ENCODE measurements at places on chromosomes 16 and 17.
A peak's percentile ranks its signal among the peaks of the same experiment; 100 is the strongest.

DNA sequence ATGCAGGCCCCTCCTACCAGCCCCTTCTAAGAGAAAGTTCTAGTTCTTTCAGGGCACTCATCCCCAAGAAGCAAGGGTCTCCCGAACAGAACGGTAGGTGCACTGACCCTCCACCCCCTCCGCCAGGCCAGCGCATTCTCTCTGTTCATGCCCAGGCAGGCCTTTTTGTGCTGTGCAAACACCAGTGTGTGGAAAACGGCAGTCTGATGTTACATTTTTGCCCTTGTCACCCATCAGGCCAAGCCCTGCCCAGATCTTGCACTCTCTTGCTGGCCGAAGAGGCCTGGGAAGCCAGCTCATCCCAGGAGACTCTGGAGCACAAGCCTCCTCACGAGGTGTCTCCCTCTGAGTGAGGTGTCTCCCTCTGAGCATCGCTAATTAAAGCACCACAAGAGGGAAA is 16.1 kb upstream of the MTSS2 start:
- peak overlapping the region; percentile 94 for H3K27ac ChIP-seq
- no peak for DNase-seq
- peaks cover 100% of the 10 kb centered on the region for H3K4me1 ChIP-seq
- no peaks in the 10 kb centered on the region for H3K36me3 ChIP-seq
- no peaks in the 10 kb centered on the region for H3K27me3 ChIP-seq

- H3K4me1 ChIP-seq = peaks cover 15% of the 10 kb centered on the region
- no peak overlapping the region for H3K4me3 ChIP-seq
- no peak for DNase-seq
- no peak overlapping the region for H3K27ac ChIP-seq
- H3K36me3 ChIP-seq = no peaks in the 10 kb centered on the region
These were observed 78.3 kb upstream of the TBX2 start for GRCh38 chr17:61321344-61321743.

DNA sequence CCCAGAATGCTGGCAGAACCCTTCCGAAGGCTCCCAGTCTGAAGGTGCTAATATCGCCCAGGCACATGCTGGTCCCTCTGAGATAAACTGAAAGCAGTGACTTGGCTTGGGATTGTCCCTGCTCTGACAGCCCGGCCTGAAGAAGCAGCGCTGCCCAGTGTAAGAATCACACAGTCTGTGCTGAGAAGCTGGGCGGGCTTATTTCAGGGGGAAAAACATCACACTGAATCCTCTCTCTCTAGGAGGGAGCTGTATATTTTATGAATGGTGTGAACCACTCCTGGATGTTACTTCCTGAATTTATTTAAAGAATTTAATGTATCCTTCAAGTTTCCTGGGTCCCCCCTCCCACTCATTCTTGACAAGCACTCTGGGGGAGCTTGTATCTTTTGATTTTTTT is 36.3 kb downstream of the GAS7 start:
- H3K4me1 ChIP-seq = peaks cover 14% of the 10 kb centered on the region
- H3K27me3 ChIP-seq = no peaks in the 10 kb centered on the region
- H3K36me3 ChIP-seq = no peaks in the 10 kb centered on the region

DNA sequence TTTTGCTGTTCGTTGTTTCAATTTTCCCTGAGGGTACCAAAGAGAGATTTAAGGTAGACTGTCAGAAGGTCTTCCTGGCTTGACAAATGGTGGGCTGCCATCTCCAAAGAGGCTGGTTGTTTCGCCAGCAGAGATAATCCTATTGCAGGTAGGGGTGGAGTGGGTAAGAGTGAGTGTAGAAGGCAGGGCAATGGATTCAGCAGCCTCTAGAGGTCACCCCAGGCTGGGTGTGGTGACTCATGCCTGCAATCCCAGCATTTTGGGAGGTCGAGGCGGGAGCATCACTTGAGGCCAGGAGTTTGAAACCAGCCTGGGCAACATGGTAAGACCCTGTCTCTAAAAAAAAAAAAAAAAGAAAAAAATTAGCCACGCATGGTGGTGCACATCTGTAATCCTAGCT is 34.6 kb downstream of the DCAKD start:
- no peaks in the 10 kb centered on the region for H3K36me3 ChIP-seq
- DNase-seq = no peak
- no peak overlapping the region for H3K4me3 ChIP-seq

GRCh38 chr16:67713647-67714273 is 5.4 kb downstream of the GFOD2 start:
- peaks cover 19% of the 10 kb centered on the region for H3K4me1 ChIP-seq
- no peaks in the 10 kb centered on the region for H3K27me3 ChIP-seq
- no peak overlapping the region for H3K4me3 ChIP-seq
- H3K27ac ChIP-seq = no peak overlapping the region
- DNase-seq = no peak
